ENCODE measurements at places on chromosomes 12 and 14.

DNA sequence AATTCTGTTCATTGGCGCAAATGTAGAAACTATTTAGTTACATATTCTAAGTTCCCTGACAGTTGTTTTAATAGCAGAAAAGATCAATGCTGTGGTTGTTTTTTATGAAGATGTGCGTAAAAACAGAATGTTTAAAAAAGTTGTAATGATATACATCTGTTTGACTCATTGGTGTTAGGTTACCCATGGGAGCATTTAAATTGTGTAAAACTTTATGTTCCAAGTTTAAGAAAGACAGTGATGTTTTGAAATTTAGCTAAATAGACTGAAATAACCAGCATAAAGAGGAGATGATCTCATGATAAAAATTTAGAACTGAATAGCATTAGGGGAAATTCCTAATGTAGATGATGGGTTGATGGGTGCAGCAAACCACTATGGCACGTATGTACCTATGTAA lies 3.6 kb downstream of the PELI2 start:
- no peak for DNase-seq

- no peak for DNase-seq
Observed at GRCh38 chr14:72094844-72095582, 162.8 kb downstream of the RGS6 start.

DNA sequence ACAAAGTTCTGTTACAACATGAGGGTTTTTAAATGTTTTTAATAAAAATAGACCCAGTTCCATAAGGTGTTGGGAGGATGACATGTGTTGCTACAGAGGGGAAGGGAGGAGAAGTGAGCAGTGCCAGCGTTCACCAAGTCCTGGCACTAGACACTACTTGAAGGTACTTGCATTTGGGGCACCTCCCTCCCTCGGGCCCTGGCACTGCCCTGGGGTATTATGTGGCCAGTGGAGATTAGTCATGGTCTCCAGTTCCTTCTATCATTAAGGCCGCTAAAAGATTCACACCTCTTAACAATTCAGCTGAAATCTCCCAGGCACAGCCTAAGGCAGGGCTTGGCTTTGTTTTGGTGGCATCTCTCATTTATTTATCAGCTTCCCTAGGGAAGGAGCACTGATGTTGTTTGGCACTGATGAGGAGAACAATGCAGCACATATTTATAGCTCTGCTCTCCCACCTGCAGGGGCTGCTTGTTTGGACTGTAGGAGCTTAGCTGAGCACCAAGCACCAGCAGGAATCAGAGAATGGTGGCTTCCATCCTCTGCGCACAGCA lies 155.5 kb upstream of the NTF3 start:
- no peak for DNase-seq

GRCh38 chr14:64566651-64567122 lies 16.9 kb downstream of the PPP1R36 start:
- no peak for DNase-seq

GRCh38 chr14:72519543-72519942 lies 374.4 kb downstream of the DPF3 start:
- no peak for DNase-seq

- no peak for DNase-seq
Observed at GRCh38 chr14:24075485-24076301, 4.3 kb downstream of the CPNE6 start.

- no peak for DNase-seq
Observed at GRCh38 chr12:94783862-94784261, 133.5 kb upstream of the TMCC3 start.

GRCh38 chr12:104011253-104011652 lies 38.7 kb downstream of the GLT8D2 start:
- peak; percentile 64 for DNase-seq

GRCh38 chr12:24776861-24777260 lies 172.0 kb downstream of the BCAT1 start:
- DNase-seq, result peak; percentile 58

- DNase-seq, result peak; percentile 88
Observed at GRCh38 chr12:46364777-46365580, 7.6 kb downstream of the SLC38A2 start.

GRCh38 chr14:99579120-99579836 lies 24.7 kb downstream of the CCDC85C start:
- no peak for DNase-seq

GRCh38 chr14:94769391-94770250 lies at the start of gene GSC:
Gene GSC (minus strand): TSS chr14:94770113. CDS start chr14:94770015, 98 bp downstream.
- DNase-seq, result no peak

GRCh38 chr14:93318927-93319326 lies 13.9 kb downstream of the BTBD7 start:
- DNase-seq, result no peak

GRCh38 chr12:120438495-120439198 lies 734 bp downstream of the COX6A1 start:
- no peak for DNase-seq

DNA sequence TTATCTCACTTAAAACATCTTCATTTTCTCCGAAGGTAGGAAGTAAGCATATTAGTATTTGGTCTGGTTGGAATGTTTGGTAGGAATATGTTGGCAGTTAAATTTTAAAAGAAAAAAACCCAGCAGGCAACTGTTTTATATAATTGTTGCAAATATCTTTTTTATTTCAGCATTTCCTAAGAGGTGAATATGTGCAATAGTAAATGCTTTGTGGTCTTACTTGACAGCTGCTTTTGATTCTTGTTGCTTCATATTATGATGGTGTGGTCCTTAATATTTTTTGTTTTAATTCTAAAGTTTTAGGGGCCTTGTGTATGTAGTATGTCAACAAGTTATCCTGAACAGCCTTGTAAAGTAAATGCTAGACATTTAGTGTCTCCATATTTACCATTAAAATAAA lies 6.3 kb downstream of the TRAFD1 start:
- DNase-seq, result no peak

DNA sequence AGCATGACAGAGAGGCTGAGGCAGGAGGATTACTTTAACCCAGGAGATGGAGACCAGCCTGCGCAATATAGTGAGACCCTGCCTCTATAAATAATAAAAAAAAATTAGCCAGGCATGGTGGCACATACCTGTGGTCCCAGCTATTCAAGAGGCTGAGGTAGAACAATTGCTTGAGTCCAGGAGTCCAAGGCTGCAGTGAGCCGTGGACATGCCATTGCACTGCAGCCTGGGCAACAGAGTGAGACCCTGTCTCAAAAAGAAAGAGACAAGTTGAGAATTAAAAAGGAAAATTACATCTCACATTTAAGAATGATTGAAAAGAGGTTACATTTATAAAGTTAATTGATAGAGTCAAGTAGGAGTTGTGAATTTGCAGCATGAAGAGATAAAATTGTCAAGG lies 91.4 kb upstream of the TMPO start:
- no peak for DNase-seq

DNA sequence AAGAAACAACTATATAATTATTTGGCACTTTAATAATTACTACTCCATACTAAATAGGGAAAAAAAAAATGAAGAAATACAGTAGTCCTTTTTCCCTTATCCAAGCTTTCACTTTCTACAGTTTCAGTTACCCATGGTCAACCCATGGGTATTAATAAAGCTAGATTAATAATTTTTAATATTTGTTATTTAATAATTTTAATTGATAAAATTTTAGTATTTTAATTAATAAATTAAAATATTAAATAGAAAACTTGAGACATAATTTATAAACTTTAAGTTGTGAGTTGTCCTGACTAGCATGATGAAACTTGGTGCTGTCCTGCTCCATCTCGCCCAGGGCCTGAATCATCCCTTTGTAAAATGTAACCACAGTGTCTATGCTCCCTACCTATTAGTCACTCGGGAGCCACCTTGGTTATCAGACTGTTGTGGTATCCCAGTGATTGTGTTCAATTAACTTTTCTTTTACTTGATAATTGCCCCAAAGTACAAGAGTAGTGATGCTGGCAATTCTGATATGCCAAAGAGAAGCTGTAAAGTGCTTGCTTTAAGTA lies 71.8 kb downstream of the PAWR start:
- DNase-seq, result no peak

GRCh38 chr12:115426732-115427131 lies 742.8 kb upstream of the TBX3 start:
- no peak for DNase-seq

GRCh38 chr14:55848964-55849363 lies 269.0 kb downstream of the KTN1 start:
- DNase-seq, result no peak

DNA sequence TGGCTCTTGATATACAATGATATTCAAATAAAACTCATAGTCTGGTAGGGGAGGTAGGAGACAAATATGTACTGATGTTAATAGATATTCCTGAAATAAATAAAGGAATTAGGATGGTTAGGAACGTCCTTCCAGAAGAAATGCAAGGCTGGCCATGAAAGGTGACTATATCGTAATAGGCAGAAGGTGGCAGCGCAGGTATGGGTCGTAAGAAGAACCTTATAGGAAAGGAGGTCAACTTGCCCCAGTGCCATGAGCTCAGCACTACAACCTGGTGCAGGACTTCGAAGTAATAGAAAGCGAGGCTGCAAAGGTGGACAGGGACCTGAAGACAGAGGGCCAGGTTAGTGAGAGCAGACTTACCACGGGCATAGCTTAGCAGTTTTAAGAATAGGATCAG lies 55.3 kb upstream of the FGD4 start:
- no peak for DNase-seq

GRCh38 chr12:3842517-3842916 lies 30.7 kb downstream of the PARP11 start:
- no peak for DNase-seq

DNA sequence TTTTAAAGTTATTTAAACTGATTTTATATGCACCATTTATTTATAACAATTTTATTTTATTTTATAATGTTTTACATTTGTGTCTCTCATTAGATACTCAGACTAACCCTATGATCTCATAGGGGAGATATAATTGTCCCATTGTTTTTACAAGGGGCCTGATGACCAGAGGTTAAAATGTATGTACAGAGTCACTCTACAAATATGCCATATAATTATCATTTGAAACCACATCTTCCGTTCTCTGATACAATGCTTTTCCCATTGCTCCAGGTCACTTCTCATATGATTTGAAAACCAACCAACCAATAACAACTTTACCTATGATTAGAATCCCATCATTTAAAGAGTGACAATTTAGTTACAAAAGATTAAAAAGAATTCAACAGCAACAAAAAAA lies 137.8 kb downstream of the GPHN start:
- no peak for DNase-seq

DNA sequence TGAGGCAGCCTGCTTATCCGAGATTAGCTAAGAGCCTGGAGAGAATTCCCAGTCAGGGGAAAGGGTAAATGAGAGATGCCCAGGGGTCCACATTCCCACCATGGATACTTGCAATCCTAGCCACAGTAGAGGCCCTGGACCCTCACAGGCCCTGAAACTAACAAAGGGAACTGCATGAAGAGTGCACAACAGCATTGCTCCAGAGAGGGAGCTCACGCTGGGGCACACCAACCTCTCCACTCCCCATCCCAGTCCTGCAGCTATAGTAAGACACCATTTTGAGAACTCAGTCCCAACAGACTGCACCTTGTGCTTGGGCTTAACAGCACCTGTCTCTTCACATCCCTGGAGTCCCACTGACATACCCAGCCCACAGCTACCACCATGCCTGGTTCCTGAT lies 30.5 kb downstream of the CEP83 start:
- no peak for DNase-seq

GRCh38 chr12:19373586-19373985 lies 65.7 kb upstream of the AEBP2 start:
- no peak for DNase-seq

GRCh38 chr12:106118381-106119130 lies 20.2 kb downstream of the NUAK1 start:
- no peak for DNase-seq

GRCh38 chr12:130161261-130162243 lies 712 bp upstream of the FZD10 start:
- DNase-seq, result no peak

Measured in retinal pigment epithelial cell (primary cell).